GM12864 (cell line): ENCODE measurements at places on chromosomes 1 and 21.

DNA sequence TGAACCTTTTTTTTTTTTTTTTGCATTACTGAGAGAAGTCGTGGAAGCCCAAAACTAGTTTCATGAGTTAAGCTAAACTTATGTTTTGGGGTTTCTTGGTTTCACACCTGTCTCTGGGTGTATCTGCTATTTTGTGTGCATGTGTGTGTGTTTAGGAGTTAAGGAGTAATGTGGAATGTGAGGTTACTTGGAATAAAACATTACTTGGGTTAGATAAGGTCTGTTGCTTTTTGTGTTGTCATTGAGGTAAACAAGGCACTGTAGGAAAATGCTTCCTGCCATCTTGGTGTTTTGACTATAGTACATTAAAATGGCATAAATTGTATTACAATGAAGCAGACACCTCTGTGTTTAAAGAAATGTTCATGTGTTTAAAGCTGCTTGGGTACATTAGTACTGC lies 2.9 kb downstream of the TENT5C start:
- DNase-seq, result no peak

DNA sequence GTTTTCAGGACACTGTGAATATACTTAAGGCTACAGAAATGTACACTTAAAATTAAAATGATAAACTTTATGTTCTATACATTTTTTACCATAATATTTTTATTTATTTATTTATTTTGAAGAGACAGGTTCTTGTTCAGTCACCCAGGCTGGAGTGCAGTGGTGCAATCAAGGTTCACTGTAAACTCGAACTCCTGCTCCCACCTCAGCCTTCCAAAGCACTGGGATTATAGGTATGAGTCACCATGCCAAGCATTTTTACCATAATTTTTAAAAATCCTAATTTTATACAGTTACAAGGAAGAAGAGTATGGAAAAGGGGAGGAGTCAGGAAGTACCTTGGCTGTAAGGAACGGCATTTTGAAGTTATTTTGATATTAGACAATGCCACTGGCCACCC lies 23.6 kb upstream of the ANGPTL3 start:
- DNase-seq, result no peak

GRCh38 chr1:151132335-151133017 lies 14.0 kb downstream of the SEMA6C start:
- no peak for DNase-seq

GRCh38 chr1:207808322-207808705 lies 56.5 kb downstream of the CD46 start:
- no peak for DNase-seq

DNA sequence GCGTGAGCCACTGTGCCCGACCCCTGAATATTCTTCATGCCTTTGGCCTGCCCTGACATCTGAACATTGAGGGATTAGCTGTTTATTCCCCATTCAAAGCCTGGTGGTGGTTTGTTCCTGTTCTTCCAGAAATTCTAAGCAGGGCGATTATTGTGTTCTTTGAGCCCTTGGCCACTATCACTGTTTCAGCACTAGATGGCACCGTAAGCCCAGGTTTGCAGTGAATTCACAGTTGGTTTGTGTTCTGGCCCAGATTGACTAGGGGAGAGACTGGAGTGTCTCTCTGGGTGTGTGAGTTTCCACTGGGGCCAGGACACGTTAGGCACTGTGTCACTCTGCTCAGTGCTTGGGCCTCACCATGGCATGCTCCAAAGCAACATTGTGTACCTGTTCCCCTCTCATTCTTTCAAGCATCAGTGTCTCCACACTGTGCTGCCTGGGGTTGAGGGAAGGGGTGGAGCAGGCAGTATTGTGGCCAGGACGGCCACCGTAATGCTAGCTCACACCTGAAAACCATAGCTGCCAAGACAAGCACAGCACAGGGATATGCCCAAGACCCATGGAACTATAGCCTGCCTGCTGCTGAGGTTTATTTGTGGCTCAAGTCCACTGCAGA lies 52.7 kb downstream of the PKN2 start:
- DNase-seq, result peak; percentile 5

DNA sequence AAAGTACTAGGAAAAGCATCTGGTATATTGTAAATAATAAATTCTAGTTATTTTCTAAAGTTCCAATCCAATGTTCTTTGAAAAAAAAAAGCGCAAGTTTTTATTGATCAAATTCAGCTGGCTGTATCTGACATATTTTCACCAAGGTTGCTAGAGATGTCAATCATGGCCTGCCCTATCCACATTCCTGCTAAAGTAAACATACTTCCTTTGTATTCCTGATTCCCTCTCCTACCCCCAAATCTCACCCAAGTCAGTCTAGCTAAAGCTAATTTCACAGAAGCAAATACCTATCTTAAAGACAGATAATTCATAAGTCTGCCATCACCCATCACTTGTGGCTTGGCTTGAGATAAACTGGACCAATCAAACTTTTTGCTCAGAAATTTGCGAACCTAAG lies 21.3 kb downstream of the ANKRD13C start:
- no peak for DNase-seq

DNA sequence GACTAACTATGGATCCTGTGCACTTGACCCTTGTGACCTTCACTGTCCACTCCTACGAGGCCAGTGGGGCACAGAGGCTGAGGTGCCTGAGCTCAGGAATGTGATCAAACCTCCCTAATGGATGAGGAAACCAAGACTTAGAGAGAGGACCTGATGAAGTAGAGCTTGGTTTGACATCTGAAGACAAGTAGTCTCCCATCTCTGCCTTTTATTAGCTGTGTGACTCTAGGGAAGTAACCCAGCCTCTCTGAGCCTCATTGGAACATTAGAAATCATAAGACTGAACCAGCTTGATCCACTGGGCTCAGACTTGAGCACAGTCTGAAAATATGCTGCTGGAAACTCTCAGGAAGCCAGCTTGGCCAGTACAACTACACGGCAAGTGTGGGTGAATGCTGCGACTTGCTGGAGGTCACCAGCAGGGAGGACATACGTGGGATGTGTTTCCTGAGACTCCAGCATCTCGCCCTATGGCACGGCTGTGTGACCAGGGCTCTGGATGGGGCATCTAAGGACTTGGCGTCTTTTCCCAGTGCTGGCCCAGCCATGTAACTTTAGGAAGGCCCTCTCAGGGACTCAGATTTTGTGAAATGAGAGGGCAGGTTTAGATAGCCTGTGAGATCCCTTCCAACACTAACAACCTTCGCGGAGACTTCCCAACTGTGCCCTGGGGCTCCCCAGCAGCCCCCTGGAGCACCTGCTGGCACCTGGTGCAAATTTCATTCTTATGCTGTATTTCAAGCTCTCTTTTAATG lies 10.5 kb downstream of the CDCP2 start:
- no peak for DNase-seq

- DNase-seq, result no peak
Measured at GRCh38 chr21:35005077-35005476, 44.0 kb downstream of the RUNX1 start.

DNA sequence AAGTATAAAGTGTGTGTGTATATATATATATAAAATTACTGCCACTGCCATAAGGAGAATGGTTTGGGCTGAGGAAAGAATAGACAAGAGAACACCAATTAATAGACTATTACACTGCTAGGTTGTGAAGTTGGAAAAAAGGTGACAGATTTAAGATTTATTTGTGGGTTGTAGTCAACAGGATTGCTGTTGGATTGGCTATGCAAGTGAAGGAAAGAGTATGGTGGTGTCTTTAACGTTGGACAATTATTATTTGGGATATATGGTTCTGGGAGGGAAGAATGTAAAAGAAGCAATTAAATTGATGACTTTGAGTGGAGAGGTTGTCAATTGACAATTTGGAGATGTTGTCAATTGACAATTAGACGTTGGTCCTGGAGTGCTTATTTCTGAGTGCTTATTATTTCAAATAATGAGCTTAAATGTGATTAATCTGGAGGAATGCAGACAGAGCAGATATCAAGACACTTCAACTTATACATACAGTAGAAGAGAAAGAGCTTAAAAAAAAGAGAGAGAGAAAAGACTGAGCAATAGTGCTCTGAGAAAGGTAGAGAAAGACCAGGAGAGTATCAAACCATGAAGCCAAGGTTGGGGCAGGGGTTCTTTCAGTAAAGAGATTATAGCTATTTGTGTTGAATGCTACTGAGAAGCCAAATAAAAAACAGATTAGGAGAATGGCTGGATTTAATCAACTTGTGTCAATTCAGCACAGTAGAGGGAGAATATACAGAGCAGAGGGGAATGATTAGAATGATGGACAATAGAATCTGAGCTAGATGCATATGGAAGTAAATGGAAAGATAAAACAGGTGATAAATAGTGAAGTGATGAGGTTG lies 9.7 kb downstream of the PTGS2 start:
- DNase-seq, result no peak
